Globus pallidus (tissue), 1 donor: ENCODE measurements at places on chromosomes 3 and 15.

- no peak for DNase-seq
Observed at GRCh38 chr3:179289295-179289694, 33.5 kb upstream of the ZNF639 start.

GRCh38 chr3:170792471-170792870 lies 77.5 kb downstream of the RPL22L1 start:
- DNase-seq, result no peak

- DNase-seq, result no peak
Observed at GRCh38 chr3:71680603-71681002, 44.6 kb downstream of the EIF4E3 start.

- no peak for DNase-seq
Observed at GRCh38 chr3:106842151-106842550, 535.1 kb upstream of the CCDC54 start.

- no peak for DNase-seq
Observed at GRCh38 chr15:78695854-78696253, 54.8 kb upstream of the CHRNB4 start.

DNA sequence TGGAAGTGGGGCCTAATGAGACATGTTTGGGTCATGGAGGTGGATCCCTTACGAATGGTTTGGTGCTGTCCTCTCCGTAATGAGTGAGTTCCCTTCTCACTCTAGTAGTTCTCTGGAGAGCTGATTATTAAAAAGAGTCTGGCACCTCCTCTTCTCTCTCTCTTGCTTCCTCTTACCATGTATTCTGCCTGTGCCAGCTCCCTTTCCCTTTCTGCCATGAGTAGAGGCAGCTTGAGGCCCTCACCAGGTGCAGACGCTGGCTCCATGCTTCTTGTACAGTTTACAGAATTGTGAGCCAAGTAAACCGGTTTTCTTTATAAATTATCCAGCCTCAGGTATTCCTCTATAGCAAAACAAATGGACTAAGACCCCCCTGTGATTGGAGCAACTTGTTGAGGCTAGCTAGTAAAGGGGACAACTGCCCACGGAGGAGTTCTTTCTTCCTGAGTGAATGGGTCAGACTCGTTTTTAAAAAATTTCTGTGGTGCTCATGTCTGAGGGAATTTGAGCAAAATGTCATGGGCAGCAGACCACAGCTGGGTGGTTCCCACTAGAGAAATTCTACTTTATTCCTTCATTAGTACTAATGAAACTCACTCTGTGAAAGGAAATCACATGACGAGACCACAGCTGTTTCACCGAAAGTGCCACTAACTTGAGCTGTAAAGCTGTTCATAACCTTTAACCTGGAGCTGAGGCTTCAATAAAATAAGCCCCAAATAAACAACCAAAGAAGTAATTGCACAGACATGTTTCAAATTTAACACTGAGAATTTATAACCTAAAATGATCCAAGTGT lies 210.0 kb downstream of the NFKBIZ start:
- DNase-seq, result no peak

GRCh38 chr3:17217588-17217987 lies 332.8 kb downstream of the PLCL2 start:
- DNase-seq, result no peak

DNA sequence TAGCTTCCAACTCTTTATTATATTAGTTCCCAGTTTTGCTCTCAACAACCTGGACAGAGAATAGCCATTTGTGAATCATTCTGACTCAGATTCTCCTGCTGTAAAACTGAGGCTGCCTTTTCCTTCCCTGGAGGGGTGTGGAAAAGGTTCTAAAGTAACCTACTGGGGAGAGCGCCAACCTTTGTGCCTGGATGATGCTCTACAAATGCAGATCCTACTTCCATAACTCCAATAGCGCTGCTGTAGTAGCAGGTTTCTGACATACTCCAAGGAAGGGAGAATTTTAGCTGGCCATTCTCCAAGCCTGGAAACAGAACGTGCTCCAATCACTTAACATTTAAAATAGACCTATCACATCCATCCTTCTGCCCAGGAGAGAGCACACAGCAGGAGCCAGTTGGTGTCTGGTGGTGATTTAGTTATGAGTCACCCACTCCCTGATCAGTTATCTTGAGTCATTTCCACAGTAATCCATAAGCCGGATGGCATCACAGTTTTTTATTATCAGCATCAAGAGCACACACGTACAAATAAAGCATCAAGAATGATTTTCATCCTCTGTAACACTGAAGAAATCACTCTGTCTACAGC lies 38.3 kb downstream of the MYH15 start:
- DNase-seq, result no peak

DNA sequence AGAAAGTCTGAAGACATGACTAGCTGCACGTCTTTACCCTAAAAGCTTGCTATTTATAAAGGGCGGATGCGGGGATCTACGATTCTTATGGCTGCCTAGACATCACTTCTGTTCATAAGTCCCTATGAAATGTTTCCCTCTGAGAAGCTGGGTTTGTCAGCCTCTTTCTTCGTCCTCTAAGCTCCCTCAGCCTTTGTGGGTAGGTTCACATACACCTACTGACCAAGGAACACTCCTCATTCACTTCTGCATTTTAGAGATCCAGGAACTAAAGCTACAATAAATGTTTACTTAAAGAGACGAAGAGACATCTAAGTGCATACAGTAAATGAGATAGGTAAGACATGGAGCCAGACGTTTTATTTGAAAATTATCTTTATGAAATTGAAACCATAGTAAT lies 16.7 kb upstream of the RAMAC start:
- DNase-seq, result no peak

DNA sequence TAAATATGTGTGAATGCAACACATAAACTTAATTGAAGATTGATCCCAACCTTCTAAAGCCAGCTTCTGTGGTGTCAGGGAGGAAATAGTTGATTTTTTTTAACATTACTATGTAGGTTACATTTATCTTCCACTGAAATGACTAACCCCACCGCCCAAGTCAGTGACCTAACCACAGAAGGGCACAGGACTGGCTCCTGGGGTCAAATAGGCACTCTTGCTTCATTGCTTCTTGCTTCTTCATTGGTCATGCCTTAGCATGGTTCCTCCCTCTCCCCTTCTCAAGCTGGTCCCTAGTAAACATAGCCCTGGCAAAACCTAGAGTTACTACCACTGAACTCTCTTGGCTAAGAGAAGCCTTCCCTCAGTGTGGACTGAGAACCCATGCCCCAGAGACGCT lies 12.3 kb downstream of the EIF1B start:
- no peak for DNase-seq

DNA sequence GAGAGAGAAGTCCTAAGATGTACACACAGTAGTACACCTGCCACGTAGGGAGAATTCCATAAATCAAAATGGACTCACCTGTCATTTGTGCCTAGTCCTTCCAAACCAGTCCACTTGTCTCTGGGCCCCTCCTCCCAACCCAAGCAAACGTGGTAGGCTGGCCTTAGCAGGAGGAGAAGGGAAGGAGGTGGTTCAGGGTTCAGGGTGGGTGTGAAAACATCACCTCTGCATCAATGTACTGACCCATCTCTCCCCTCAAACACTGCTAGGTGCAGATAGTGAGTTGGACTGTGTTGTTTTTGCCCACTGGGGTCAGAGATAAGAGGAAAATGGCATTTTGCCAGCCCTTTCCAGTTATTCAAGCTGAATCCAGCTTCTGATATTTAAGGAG lies 99.3 kb downstream of the MME start:
- DNase-seq, result no peak

GRCh38 chr15:26032162-26032846 lies 169.2 kb upstream of the ATP10A start:
- DNase-seq, result no peak

GRCh38 chr3:10205451-10206165 lies 40.9 kb downstream of the IRAK2 start:
- DNase-seq, result no peak

- DNase-seq, result peak; percentile 95
Observed at GRCh38 chr15:40440743-40441564, at the start of gene BAHD1. Gene BAHD1, plus strand, starts transcription at chr15:40440953. Its CDS starts 17,512 bp downstream, at chr15:40458465.

DNA sequence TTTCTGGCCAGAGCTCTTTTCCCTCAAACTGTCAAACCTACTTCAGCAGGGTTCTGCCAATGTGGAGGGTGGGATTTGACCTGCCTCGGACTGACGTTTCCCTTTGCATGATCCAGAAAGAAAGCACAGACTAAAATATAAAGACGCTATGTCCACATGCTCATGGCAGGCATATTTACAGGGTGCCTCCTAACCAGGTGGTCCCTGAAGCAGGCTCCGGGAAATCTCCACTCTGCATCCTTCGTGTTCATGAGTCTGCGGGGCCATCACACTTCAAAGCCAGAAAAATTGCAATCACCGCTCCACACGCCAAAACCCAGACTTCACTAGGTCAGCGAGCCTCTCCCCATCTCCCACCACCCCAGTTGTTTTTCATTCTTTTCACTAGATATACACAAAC lies 143.3 kb upstream of the IGF1R start:
- DNase-seq, result no peak
